MM.1S (cell line): ENCODE measurements at places on chromosomes 5 and 9.

DNA sequence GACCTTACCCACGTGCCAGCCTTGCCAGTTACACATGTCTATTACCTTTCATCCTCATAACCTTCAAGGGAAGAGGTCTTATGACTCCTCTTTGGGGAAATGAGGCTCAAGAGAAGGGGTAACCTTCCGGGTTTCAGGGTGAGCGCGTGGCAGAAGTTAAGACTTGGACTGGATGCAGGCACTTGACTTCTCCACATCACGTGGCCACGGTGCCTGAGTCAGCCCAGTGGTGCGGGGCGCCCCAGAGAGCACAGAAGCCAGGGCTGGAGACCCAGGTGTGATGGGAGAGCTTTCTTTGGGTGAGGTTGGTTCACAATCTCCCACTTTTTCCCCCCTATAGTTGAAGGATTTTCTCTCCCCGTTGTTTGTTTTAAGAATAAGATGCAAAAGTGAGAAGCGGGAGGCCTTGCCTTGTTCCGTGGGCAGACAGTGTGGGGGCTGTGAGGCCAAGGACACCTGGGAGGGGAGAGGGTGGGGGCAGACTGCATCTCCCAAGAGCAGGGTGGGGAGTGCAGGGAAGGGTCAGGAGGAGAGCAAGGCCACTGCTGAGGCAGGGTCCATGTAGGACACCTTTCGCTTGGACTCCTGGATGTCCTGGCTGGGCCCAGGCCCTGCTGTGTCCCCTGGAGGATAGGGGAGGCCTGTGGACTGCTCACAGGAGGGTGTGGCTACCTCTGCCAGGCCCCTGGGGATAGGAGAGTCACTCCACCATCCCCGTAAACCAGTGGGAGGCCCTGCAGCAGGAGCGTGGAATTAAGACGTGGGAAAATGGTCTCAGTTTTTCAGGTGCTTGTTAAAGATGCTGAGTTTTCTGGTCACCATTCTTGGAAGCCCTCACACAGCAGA, 90.0 kb upstream of the CTSL start:
- DNase-seq = no peak
- no peaks in the 10 kb centered on the region; the same call in 1 of the 2 replicates for H3K36me3 ChIP-seq
- H3K27ac ChIP-seq = no peak overlapping the region
- H3K27me3 ChIP-seq = no peaks in the 10 kb centered on the region

GRCh38 chr9:111000202-111000601, 38.1 kb downstream of the LPAR1 start:
- H3K4me3 ChIP-seq = no peak overlapping the region
- no peaks in the 10 kb centered on the region for H3K27me3 ChIP-seq
- H3K36me3 ChIP-seq = no peaks in the 10 kb centered on the region
- H3K27ac ChIP-seq = no peak overlapping the region
- no peak for DNase-seq
- H3K4me1 ChIP-seq = no peaks in the 10 kb centered on the region

DNA sequence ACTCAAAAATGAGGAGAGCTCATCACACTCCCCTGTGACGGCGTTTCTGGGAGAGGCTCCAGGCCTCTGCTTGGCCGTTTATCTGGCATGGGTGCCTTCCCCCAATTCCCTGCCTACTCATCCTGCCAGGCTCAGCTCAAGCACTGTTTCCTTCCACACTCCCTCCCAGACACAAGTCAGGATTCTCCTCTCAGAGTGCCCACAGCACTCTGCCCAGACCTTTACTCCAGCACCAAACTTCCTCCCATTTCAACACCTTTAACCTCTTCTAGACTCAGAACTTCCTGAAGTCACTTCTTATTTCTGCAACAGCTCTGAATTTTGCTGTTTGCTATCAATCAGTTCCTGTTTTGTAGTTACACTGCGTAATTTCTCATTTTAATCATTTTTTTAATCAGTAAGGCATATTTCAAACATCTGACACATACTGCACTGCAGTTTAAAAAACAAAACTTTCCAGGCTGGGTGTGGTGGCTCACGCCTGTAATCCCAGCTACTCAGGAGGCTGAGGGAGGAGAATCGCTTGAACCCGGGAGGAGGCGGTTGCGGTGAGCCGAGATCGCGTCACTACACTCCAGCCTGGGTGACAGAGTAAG, 16.0 kb downstream of the TRMO start:
- no peaks in the 10 kb centered on the region; the same call in 1 of the 2 replicates for H3K36me3 ChIP-seq
- no peaks in the 10 kb centered on the region for H3K27me3 ChIP-seq
- H3K4me1 ChIP-seq = no peaks in the 10 kb centered on the region
- no peak overlapping the region for H3K27ac ChIP-seq
- H3K4me3 ChIP-seq = no peak overlapping the region
- DNase-seq = no peak

- H3K27ac ChIP-seq = peak overlapping the region; percentile 61; the same call in 1 of the 2 replicates
- peak; percentile 36 for DNase-seq
- no peaks in the 10 kb centered on the region for H3K27me3 ChIP-seq
- H3K36me3 ChIP-seq = no peaks in the 10 kb centered on the region; the same call in 1 of the 2 replicates
- H3K4me3 ChIP-seq = peak overlapping the region; percentile 89
Measured at GRCh38 chr5:149358294-149358651, 427 bp downstream of the PCYOX1L start.

- H3K36me3 ChIP-seq = no peaks in the 10 kb centered on the region
- no peak overlapping the region for H3K27ac ChIP-seq
- no peak for DNase-seq
- no peak overlapping the region for H3K4me3 ChIP-seq
- H3K27me3 ChIP-seq = peaks cover 83% of the 10 kb centered on the region
- H3K4me1 ChIP-seq = no peaks in the 10 kb centered on the region
Measured at GRCh38 chr9:131769361-131769760, 29.5 kb upstream of the RAPGEF1 start.

- H3K4me1 ChIP-seq = no peaks in the 10 kb centered on the region
- H3K27me3 ChIP-seq = no peaks in the 10 kb centered on the region
- H3K4me3 ChIP-seq = no peak overlapping the region
- DNase-seq = no peak
- H3K36me3 ChIP-seq = no peaks in the 10 kb centered on the region
Measured at GRCh38 chr9:93252116-93252780, 68.3 kb downstream of the WNK2 start.

DNA sequence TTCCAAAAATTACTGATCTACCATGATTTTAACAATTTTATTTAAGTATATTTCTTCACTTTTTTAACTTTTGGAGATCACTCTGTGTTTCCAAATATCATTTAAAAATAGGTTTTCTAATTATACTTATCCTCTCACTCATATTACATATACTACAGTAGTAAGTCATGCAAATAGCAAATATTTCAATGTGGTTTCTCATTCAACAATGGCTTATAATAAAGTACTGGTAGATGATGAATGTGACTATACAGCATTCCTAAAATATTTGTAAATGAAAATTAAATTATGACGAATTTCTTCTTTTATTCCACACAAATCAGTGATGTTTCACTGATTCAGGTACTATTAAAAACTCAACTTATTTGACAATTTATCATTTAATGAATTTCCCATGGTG, 176.3 kb upstream of the MEF2C start:
- no peak overlapping the region for H3K27ac ChIP-seq
- no peaks in the 10 kb centered on the region for H3K27me3 ChIP-seq
- no peaks in the 10 kb centered on the region for H3K36me3 ChIP-seq
- DNase-seq = no peak
- peaks cover 4% of the 10 kb centered on the region; the same call in 1 of the 2 replicates for H3K4me1 ChIP-seq
- no peak overlapping the region for H3K4me3 ChIP-seq

DNA sequence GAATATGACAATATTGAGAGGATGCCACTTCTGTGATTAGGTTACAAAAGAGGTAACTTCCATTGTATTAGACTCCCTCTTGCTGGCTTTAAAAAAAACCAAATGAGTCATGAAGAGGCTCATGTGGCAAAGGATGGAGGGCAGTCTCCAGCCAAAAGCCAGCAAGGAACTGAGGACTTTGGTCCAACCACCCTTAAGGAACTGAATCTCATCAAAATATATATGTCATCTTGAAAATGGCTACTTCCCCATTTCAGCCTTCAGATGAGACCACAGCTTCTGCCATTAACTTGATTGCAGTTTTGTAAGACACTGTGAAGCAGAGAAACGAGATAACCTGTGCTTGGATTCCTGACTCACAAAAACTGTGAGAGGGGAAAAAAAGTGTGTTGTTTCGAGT, 15.5 kb upstream of the TRIM32 start:
- DNase-seq = no peak
- H3K4me3 ChIP-seq = no peak overlapping the region
- H3K27ac ChIP-seq = no peak overlapping the region
- no peaks in the 10 kb centered on the region for H3K4me1 ChIP-seq

DNA sequence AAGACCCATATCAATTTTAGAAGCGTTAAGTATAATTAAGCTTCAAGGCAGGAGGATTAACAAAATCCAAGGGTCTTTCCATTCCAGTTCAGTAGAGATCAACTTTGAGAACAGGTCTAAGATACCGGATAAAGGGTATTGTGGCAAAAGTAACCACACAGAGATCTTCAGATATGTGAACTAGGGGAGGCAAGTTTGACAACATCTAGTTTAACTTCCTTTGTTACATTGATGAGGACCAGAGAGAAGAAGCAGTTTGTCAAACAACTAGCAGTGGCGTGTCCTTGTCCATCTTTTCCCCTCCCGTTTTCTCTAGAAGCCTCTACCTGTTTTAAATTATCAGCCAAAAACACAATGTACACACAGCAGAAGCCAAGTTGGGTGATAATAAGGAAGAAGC, 8.6 kb downstream of the SLC36A2 start:
- no peak overlapping the region for H3K4me3 ChIP-seq
- no peaks in the 10 kb centered on the region for H3K36me3 ChIP-seq
- H3K27ac ChIP-seq = no peak overlapping the region
- DNase-seq = no peak
- H3K4me1 ChIP-seq = no peaks in the 10 kb centered on the region

- H3K4me3 ChIP-seq = no peak overlapping the region
- 0 out of 2 replicates have a peak, but pooled peaks cover 1% of the 10 kb centered on the region for H3K4me1 ChIP-seq
- H3K36me3 ChIP-seq = no peaks in the 10 kb centered on the region
Measured at GRCh38 chr5:1351156-1351555, 6.3 kb upstream of the CLPTM1L start.

DNA sequence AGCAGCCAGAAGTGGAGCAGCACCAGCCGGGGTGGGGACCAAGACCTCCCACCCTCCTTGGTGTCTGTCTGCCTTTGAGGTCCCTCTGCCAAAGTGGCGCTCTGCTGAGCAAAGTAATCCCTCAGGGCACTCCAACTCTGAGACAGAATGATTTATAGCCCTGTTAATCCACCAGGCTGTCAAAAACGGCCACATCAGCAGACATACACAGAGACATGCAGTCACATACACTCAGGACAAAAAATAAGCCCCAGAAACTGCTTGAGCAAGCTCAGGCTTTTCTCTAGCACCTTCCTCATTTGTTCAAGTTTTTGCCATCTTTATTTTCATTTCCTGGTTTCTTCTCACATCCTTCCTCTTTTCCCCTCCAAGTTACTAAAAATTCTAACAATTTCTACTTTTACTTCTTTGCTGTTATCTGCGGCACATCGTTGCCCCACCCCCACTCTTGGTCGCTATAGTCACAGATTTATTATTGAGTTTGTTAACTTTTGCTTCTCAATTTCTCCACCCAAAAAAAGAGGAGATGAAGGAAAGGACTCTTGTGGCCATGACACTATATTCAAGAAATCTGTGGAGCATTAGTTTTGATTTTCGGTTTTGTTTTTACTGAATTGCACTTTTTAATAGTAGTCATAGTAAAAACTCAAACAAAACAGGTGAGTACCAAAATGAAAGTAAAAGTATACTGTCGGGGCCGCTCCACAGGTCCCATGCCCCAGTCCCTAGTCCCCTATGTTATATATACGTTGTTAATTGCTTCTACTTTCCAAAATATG, 17.4 kb upstream of the ADRB2 start:
- peaks cover 24% of the 10 kb centered on the region for H3K4me1 ChIP-seq
- peak; percentile 81 for DNase-seq
- H3K4me3 ChIP-seq = peak overlapping the region; percentile 62
- H3K36me3 ChIP-seq = no peaks in the 10 kb centered on the region
- H3K27me3 ChIP-seq = no peaks in the 10 kb centered on the region

- H3K27ac ChIP-seq = no peak overlapping the region
- H3K36me3 ChIP-seq = 0 out of 2 replicates have a peak, but pooled peaks cover 6% of the 10 kb centered on the region
- H3K27me3 ChIP-seq = no peaks in the 10 kb centered on the region
- H3K4me1 ChIP-seq = no peaks in the 10 kb centered on the region
Measured at GRCh38 chr9:426264-426663, 211.6 kb downstream of the DOCK8 start.

GRCh38 chr5:159893040-159893695, 23.1 kb upstream of the ADRA1B start:
- H3K36me3 ChIP-seq = no peaks in the 10 kb centered on the region
- no peaks in the 10 kb centered on the region for H3K4me1 ChIP-seq
- no peak overlapping the region for H3K4me3 ChIP-seq
